ENCODE measurements at places on chromosomes 1 and 21.

GRCh38 chr1:33966346-33967141 is 102.7 kb downstream of the HMGB4 start:
- no peak for DNase-seq

DNA sequence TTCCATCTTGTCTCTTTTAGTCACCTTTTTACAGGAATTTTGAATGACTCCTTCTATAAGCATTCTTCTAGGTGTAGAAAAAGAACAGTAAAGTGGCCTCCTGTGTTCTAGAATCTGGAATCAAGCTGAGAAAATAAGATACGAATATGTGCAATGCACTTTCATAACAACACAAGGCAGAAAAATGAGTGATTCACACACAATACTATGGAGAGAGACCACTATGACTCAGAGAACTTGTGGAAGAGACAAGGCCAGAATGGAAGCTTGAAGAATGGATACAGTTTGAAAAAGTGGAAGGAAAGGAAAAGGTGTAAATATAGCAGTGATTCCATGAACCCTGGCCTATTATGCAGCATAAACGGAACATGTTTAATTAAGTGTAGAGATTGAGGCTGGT is 57.1 kb upstream of the SAMSN1 start:
- DNase-seq = no peak

- no peak for DNase-seq
These were observed 477.1 kb downstream of the LMO4 start for GRCh38 chr1:87805666-87806378.

DNA sequence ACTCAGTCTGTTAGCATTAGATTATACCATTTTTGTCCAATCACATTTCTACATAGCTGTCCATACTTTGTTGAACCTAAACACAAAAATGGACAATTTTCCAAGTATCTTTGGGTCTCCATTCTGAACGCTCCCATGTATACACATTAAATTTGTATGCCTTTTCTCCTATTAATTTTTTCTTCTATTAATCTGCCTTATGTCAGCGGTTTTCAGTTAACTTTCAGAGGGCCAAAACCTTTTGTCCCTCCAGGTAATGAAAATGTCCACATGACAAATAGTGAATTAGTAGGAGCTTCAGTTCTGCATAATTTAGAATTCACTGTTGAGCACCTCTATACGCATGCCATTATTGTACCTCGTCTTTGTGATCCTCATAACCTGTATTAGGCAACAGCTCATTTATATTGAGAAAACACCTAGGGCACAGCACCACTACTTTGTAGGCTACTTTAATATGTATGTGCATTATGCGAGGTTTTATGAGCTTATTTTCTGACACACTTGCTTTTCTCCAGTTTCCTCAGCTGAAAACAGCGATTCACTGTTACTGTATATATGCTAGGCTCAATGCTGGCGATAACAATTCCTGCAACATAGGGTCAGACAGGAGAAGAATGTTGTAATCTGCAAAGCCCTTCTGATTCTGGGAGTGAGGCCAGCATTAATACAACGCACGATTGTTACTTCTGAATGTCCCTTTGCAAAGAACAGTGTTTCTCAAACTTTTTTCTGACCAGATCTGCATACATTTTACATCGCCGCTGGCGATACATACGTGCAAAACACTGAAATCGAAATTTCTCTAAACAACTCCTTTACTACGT is 1.1 kb upstream of the ABCD3 start:
- DNase-seq = no peak

- no peak for DNase-seq
These were observed 27.3 kb upstream of the VPS13D start for GRCh38 chr1:12202577-12202976.

GRCh38 chr1:216903382-216903740 is 180.1 kb upstream of the ESRRG start:
- DNase-seq = no peak

- DNase-seq = peak; percentile 10
These were observed 7.9 kb upstream of the TNNT2 start for GRCh38 chr1:201385299-201385891.

- DNase-seq = no peak
These were observed 704 bp upstream of the TOMM40L start for GRCh38 chr1:161225178-161225533.
